ENCODE measurements at places on chromosomes 1 and 21.
A peak's percentile ranks its signal among the peaks of the same experiment; 100 is the strongest.

GRCh38 chr1:28896609-28896986 lies 17.8 kb upstream of the EPB41 start:
- no peak for DNase-seq

- no peak for DNase-seq
These were observed 30.5 kb downstream of the RHBG start for GRCh38 chr1:156399355-156400125.

DNA sequence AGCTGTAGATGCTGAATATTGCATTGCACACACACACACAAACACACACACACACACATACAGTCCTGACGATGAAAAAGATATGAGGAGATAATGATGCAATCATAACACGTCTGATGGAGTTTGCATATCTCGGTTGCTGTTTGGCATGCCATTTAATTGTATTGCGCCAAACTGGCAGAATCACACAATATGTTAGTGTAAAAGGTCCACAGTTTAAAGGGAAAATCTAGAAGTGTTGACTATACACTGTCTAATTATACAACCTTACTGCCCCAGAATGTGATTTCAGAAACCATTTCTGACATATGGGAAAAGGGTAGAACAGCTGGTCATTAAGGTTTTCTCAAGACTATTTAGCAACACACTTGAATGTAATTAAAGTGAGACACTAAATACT lies 123.7 kb upstream of the PROX1 start:
- no peak for DNase-seq

GRCh38 chr1:44294588-44295007 lies 60.5 kb downstream of the ERI3 start:
- no peak for DNase-seq

GRCh38 chr1:154342132-154342531 lies 16.8 kb downstream of the ATP8B2 start:
- no peak for DNase-seq

- DNase-seq, result no peak
These were observed 48.5 kb downstream of the RGS7 start for GRCh38 chr1:241308471-241308870.

GRCh38 chr1:230425252-230426091 lies 660 bp downstream of the PGBD5 start:
- DNase-seq, result no peak

GRCh38 chr1:219724440-219724839 lies 111.5 kb upstream of the ZC3H11B start:
- no peak for DNase-seq

- no peak for DNase-seq
These were observed 85.7 kb upstream of the ARTN start for GRCh38 chr1:43847882-43848281.

GRCh38 chr1:194225821-194226220 lies 1039.4 kb upstream of the B3GALT2 start:
- no peak for DNase-seq

DNA sequence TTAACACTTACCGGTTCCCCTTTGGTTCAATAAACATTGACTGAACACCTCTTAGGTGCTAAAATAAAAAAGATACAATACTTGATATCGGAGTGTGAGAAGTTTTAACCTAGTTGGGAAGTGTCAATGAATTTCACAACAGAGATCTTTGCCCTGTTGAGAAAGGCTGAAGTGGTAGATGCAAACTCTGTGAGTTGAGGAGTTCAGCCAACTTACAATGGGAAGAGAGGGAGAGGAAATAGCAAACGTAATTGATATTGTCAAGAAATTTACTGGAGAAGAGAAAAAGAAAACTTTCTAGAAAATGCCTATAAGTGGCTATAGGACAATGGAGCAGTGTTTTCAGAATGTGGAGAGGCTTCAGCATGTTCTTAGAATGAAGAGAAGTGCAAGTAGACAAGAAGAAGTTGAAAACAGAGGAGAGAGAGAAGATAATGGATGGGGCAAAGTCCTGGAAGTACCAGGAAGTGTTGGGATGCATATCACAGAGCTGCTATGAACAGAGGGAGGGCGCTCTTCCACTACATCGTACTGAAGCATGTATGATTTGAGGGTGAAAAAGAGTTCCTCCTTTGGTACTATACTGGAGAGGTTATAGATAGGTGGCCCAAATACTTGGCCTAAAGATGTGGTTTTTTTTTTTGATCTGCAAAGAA lies 48.9 kb downstream of the MEF2D start:
- no peak for DNase-seq

DNA sequence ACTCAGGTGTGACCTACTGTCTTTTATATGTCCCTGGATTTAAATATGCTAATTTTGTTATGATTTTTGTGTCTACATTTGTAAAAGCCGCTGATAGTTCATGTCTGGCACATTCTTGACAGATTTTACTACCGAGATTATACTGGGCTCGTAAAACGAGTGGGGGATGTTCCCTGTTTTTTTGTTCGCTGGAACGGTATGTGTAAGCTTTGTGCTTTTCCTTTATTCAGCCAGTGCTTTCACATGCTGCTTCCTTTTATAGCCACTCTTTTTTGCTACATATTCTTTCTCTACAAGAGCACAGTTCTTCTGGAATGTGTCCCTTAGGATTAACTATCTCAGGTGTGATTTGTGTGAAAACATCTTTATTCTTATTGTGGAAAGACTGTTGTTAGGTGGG lies 46.6 kb downstream of the ADARB1 start:
- DNase-seq, result no peak

DNA sequence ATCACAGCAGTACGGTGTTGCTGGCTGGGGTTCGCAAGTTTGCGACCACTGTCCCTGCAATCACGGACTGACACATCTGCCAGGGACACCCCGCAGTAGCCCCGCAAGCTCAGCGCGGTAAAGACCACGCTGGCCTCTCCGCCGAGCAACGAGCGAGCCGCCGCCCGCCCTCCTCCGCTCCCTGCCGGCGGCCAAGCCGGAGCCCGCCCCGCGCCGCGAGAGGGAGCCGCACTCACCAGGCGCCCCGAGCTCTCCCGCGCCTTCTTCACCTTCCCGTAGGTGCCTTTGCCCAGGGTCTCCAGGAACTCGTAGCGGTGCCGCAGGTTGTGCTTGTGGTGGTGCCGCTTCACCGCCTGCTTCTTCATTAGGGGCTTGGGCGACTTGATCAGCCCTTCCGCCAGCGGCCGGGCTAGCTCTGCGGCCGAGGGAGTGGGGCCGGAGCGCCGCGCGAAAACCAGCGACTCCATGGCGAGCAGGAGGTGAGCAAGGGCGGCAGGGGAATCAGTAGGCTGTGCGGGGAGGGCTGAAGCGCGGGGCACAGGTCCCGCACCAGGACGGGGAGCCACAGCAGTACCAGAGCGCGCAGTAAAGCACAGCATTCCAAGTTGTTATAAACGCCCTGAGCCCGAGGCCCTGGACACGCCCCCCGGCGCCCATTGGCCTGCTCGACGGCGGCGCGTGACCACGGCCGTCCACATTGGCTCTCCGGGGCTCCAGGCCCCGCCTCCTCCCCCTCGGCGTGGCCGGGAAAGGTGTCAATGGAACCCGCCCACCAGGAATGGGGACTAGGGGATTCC lies at the start of gene NUAK2:
NUAK2 (minus strand) TSS at position 584 of the 797 bp plus-strand sequence; CDS start at position 467, 117 bp downstream.
- DNase-seq, result peak; percentile 72

GRCh38 chr1:203048555-203049051 lies 22.3 kb downstream of the PPFIA4 start:
- no peak for DNase-seq

DNA sequence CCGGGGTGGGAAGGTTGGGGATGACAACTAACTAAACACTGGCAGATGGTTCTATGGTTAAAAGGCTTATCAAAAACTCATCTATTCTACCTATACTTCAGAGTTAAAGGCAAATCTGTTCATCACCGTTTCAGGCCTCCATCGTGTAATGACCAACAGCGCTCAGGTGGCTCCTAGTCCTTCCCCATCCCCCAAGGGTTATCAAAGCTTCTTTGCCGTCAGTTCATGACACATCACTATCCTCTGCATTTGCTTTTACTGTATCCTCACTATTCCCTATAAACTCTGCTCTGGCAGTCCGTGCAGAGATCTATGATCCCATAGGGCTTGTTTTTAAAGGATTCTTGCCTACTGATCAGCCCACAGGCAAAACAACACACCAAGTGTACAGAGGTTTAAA lies 8.2 kb downstream of the HMGN1 start:
- no peak for DNase-seq

- DNase-seq, result no peak
These were observed 29.9 kb downstream of the DHCR24 start for GRCh38 chr1:54857141-54857540.

DNA sequence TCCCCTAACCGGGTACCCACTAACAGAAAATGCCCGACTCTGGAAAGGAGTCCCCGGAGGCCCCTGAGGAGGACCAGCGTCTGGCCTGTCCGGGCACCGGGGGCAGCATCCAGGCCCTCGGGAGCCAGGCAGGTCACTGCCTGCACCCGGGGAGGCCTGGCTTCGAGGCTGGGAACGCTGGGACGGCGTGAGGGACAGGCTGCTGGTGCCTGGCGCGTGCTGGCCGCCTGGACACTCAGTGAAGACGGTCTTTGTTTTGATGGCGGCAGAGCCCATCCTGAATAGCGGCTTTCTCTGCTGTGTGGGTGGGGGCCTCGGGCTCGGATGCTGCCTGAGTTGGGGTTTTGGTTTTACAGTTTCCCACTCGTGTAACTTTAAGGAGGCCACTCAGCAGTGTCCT lies 37.6 kb downstream of the PRKCZ start:
- DNase-seq, result no peak

DNA sequence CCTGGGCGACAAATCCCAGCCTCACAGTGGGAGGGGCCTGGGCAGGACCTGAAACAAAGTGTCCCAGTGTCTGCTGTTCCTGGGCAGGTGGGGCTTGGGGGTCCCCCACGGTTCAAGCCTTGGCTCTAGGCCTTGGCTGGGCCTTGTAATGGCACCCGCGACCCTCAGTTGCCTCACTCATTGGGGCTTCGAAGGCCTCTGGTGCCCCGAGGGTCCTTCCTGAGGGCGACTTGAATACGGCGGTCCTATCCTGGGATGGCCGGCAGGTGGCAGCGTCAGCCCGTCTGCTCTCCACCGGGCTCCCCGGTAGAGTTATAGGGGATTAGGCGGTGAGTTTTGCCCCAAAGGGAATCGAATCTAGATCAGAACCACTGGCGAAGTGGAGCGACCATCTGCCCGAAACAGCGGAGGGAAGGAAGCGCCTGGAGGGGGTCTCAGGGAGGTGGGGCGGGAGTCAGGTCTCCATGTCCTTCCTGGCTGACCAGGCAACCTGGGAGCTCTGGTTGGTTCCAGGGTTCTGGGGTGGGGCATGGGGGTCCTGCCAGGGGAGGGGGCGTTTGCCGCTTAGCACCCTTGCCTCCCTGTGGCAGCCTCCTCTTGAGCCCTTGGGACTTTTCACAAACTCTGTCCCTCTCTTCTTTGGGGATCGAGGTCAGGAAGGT lies 2.1 kb upstream of the PEX10 start:
- DNase-seq, result peak; percentile 68

DNA sequence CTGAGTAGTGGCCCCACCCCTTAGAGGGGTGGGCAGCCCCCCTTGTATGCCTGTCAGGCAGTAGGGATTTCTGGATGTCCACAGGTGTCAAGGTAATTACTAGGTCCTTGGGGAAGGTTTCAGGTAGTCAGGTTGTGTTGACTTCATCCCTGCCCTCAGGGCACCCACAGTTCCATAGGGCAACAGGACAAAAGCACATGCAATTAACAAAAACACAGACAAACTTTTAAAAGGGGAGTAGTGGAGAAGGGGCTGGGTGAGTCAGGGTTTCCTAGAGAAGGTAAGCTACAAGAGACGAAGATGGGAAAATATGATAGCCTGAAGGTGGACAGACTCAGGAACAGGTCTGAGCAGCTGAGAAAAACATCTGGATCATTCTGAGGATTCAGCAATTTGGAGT lies 14.1 kb downstream of the KRTCAP2 start:
- DNase-seq, result no peak

GRCh38 chr1:184380468-184380867 lies 6.4 kb upstream of the C1orf21 start:
- no peak for DNase-seq

GRCh38 chr1:199931666-199932377 lies 95.7 kb upstream of the NR5A2 start:
- no peak for DNase-seq

DNA sequence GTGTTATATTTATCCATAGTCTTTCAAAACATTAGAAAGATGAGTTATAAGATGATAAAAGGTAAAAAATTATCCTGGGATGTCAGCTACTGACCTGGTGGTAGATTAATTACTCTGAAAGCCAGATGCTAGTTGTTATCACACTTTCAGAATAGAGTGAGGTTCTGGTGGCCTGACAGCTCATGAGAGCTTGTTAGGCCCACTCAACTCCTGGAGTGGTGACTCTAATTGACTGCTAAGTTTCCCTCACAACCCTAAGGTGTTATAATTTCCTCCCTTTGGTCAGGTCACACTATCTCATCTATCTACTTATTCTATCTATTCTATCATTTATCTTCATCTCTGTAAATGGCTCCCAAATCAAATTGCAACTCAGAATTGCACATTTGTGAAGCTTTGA lies 90.1 kb downstream of the ZNF648 start:
- DNase-seq, result no peak

GRCh38 chr21:45742247-45742646 lies 98.7 kb downstream of the PCBP3 start:
- no peak for DNase-seq

DNA sequence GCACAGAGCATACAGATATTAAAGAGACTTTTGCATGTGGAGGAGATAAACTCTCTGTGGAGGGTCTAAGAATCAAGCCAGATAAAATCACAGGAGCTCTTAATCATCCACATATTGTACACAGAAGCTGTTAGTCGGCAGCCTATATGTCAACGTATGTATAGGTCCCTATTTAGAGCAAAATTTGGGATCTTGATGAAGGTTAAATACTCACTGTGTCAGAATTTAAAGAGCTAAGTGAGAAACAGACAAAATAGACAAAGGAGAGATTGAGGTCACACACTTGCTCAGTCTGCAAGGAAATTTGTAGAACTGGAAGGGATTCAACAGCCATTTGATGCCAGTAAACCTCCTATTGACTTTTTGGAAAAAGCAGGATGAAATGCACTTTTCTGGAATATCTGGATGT lies 4.1 kb upstream of the IRF2BP2 start:
- DNase-seq, result no peak

DNA sequence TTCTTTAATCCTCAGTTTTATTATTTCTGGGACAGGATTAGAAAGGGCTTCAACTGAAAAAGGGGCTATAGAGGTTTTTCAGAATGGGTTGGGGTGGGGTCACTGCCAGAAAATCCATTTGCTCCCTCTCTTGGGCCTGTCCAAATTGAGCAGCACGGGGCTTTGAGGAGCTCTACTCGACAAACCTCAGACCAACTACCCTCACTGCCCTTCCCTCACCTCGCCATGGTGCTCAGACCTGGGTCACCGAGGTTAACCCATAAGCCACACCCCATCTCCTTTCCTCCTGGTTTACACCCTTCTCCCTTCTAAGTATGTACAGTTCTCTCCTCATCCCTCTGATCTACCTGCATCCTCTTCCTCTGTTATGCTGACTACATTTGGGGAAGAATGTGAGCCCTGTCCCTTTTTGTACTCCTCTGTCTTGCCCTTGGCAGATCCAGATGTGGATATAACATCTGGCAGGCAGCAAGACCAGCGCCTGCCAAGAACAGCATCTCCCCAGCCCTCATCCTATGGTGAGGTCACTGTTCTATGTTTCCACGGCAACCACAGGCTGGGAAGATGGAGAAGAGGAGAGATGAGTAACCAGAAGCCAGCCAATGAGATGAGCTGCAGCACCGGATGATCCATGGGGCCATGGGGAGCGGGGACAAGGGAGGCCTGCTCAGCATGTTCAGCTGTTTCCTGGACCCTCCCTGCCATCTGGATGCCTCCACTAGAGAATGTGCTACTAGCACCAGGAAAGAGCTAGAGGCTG lies 3.7 kb upstream of the FABP3 start:
- no peak for DNase-seq

GRCh38 chr1:6795661-6796060 lies 10.4 kb downstream of the CAMTA1 start:
- DNase-seq, result no peak

- no peak for DNase-seq
These were observed 75.6 kb upstream of the NGF start for GRCh38 chr1:115413621-115414020.
